ENCODE measurements at places on chromosomes 5 and 9.

DNA sequence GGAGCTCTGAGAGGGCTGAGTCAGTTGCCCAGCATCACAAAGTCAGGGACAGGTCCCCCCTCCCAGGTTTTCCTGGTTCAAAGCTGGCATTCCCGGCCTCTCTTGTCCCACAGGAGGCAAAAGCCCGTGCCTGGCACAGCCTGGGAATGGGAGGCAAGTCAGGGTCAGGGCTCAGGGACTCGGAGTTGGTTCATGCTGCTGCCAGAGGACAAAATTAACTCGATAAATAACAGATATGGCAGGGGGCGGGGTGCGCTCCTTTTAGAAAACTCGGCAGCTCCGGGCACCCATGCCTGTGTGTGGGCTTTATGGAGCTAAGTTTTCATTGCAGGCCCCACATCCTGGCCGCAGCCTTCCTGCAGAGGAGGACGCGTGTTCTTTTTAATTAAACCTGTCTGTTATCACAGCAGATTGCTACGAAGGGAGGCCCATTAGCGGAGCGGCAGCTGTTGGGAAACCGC is 62.8 kb upstream of the LMX1B start:
- no peak for DNase-seq

DNA sequence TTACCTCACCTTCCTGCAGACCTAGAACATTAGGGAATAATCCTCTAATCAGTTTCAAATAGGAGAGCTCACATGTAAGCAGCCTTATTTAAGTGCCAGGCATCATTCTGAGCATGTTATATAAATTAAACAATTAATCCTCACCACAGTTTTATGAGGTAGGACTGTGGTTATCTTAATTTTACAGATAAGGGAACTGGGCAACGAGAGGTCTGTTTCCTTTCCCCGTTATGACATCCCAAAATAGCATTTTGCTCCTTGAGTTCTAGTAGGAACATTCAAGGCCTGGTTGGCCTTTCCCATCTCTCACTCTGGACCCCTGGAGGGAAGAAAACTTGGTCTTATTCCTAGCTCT is 19.1 kb upstream of the IFNB1 start:
- no peak for DNase-seq

DNA sequence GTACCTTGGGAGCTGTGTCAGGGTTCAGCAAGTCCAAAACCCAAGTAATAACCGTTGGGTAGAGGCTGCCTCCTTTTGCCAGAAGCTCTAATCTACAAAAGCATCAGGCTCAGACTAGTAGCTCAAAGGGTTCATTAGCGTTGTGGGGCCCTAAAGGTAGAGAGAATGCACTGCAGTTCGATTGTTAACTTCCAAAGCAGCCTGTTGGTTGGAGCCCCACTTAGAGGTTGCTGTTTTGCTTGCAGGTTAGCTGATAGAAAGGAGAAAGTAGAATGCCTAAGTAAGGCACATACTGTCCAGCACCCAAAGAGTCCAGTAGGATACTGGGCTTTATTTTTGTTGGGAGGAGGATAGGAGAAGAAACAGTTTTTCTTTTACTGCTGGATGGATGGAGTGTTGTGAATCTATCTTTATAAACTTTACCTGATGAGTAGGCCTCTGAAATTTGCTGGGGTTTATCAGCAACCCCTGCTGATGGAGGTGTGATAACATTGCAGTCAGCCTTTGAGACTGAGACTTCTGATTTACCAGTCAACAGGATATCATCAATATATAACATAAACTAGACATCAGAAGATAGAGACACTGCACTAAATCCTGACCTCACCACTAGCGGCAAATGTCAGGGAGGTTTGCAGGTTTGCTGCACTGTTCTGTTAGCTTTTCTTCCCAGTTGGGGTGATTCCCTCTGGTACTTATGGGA is 34.8 kb downstream of the ZNF131 start:
- no peak for DNase-seq

GRCh38 chr5:404666-405241 is 38.2 kb upstream of the EXOC3 start:
- no peak for DNase-seq

DNA sequence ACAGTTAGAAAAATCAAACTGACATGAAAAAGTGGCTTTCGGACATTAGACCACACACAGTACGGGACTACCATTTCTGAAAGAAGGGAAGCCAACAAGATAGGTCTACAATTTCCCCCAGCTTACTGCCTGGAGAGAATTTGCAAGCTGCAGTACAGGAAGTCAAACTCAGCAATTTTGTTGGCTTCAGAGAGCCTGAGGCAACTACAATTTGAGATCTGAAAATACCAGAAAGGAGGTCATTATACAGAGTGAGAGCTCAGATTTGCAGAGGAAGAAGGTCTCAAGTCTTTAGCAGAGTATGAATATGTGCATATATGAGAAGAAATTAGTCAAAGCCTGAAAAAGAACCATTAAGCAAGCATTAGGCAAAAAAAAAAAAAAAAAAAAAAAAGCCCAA is 83.0 kb downstream of the OXCT1 start:
- no peak for DNase-seq

Measured in stimulated activated CD4-positive, alpha-beta T cell treated with anti-CD3 and anti-CD28 coated beads, Interleukin-12 subunit alpha, Interleukin-12 subunit beta, amount 100 ng/mL, for 48 hours (primary cell).